ENCODE measurements at places on chromosomes 3 and 15.

- DNase-seq, result peak; percentile 17
Measured at GRCh38 chr3:34405159-34405558, 606.7 kb downstream of the PDCD6IP start.

DNA sequence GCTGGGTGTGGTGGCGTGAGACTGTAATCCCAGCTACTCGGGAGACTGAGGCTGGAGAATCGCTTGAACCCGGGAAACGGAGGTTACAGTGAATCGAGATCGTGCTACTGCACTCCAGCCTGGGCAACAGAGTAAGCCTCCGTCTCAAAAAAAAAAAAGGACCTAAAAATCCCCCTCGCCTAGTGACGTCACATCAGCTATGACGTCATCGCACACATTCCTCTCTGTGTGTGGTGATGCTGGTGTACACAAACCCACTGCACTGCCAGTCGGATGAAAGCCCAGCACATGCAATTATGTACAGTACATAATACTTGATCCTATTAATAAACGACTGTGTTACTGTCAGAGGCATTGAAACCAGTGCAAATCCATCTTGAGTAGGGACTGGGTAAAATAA, 40.2 kb upstream of the SEC61A1 start:
- no peak for DNase-seq

GRCh38 chr3:16548721-16549120, 35.2 kb upstream of the RFTN1 start:
- DNase-seq, result no peak

GRCh38 chr15:53351373-53351772, 408.1 kb downstream of the WDR72 start:
- DNase-seq, result no peak

DNA sequence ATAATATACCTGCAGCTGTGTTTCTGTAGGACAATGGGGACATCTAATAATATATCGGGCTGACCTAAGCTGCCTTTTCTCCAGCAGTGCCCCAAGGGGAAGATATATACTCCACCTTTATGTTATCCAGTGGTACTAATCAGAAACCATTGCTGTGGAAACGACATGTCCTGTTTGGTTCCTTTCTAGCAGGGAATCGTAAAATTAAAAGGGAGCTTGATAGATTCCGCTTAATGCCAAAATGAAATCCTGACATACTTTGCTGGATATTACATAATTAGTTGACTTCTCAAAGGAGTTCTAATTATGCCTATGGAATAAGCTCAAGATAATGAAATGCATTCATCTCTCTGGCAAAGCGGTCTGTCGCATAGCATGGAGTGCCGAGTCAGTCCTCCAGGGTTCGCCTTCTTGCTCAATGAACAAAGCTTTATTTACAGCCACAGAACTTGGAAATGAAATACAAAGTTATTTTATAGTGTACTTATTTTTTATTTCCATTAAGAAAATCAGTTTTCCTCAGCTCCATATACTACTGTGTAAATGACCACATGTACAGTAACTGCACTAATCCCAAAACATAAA, 262.8 kb downstream of the LRTM1 start:
- no peak for DNase-seq

- DNase-seq, result no peak
Measured at GRCh38 chr15:64500695-64501395, 40.5 kb downstream of the ZNF609 start.

DNA sequence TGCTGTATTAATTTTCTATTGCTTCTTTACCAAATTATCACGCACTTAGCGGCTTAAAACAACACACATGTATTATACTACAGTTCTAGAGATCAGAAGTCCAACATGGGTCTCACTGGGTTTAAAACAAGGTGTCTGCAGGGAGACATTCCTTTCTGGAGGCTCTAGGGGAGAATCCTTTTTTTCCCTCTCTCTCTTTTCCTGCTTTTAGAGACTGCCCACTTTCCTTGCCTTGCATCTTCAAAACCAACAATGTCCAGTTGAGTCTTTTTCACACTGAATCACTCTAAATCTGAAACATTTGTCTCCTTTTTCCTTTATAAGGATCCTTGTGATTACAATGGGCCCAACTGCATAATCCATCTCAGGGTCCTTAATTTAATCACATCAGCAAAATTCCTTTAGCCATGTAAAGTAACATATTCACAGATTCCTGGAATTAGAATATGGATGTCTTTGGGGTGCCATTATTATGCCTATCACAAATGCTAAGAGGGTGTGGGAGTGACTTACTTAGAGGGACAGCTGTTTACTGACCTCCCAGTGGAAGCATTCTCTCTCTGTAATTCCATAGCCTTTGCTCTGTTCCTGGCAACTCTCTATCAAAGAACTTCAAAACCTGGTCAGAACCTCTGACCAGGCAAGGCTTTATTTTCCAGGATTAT, 21.8 kb downstream of the CD200 start:
- DNase-seq, result no peak

DNA sequence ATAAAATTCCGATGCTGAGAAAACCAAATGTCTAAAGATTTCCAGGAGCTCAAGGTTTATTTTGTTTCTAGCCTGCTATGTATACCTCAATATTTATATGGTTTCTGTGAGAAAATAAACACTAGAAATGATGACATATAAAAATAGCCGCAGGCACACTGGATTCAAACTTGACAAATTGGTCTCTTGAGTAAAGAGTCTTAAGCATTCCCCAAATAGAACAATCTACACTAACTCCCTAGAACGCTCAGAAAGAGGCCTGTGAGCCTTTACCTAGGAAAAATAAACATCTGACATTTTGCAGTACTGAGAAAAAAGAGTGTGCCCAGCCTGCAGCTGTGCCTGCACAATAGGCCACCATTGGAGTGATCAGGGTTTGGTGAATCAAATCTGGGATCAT, 75.2 kb downstream of the NEK10 start:
- no peak for DNase-seq

DNA sequence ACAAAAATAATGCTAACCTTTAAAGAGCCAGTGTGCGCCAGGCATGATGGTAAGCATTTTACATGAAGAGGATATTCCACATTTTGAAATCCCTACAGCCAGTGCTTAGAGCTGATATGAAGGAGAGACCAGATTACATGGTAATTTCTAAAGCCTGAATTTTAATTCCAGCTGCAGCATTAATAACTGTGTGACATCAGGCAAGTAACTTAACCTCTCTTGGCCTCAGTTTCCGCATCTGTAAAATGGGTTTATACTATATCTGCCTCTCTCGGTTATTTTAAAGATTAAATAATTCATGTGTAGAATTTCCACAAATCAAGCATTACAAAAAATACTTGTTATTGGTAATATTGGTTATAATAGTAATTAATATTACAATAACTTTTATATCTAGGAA, 165.4 kb downstream of the UACA start:
- DNase-seq, result no peak

DNA sequence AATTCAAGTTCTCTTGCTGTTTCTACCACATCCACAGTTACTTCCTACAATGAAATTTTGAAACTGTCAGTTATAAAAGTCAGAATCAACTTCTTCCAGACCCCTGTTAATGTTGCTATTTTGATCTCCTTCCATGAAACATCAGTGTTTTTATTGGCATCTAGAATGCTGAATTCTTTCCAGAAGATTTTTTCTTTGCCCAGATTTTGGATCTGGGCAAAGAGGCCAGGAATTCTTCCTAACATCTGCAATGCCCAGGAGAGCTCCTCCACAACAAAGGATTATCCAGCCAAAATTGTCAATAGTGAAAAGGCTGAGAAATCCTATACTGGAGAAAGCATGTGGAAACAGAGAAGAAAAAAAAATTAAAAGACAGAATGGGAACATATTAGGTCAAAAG, 75.5 kb downstream of the SERPINI1 start:
- no peak for DNase-seq

- DNase-seq, result peak; percentile 23
Measured at GRCh38 chr3:159185443-159186050, 383.7 kb downstream of the MFSD1 start.

GRCh38 chr3:107416138-107416537, 38.9 kb downstream of the CCDC54 start:
- DNase-seq, result no peak

GRCh38 chr3:17023006-17023664, 138.4 kb downstream of the PLCL2 start:
- DNase-seq, result no peak

- DNase-seq, result no peak
Measured at GRCh38 chr3:3117651-3118050, 7.5 kb upstream of the IL5RA start.

DNA sequence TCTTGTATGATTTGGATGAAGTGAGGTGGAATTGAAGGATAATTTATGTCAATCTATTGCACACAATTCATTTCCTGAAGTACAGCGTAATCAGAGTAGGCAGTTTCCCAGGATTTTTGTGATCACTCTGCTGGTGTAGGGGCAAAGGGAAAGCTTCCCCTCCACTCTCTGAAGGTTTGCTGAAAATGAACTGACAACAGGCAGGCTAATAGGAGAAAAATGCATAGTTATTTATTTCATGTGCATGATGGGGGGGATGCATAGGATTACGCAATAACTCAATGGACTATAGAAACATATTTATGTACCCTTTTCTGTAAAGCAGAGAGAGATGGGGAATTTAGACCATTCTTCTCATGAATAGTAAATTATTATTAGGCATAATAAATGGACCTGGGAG, 872.9 kb downstream of the NAALADL2 start:
- DNase-seq, result no peak
